ENCODE measurements at places on chromosomes 1 and 21. TPM values are rescaled to one million over a fixed set of nuclear protein-coding genes. Genes with fewer than 3 reads are reported as not detected.
A peak's percentile ranks its signal among the peaks of the same experiment; 100 is the strongest.

DNA sequence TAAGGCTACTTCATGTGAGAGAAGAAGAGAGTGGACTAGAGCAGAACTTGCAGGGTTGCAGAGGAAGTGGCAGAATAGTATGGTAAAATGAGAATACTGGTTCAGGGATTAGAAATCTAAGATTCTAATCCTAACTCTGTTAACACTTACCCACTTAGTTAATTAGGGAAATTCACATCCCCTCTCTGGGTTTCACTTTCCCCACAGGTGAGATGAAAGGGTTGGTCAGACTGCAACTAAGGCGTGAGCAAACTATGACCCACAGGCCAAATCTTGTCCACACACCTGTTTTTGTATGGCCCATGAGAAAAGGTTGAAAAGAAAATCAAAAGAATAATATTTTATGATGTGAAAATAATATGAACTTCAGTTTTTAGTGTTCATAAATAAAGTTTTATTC lies 117.5 kb downstream of the MACF1 start:
- no peak for DNase-seq

GRCh38 chr1:239448911-239449310 lies 62.5 kb downstream of the CHRM3 start:
- DNase-seq = no peak

DNA sequence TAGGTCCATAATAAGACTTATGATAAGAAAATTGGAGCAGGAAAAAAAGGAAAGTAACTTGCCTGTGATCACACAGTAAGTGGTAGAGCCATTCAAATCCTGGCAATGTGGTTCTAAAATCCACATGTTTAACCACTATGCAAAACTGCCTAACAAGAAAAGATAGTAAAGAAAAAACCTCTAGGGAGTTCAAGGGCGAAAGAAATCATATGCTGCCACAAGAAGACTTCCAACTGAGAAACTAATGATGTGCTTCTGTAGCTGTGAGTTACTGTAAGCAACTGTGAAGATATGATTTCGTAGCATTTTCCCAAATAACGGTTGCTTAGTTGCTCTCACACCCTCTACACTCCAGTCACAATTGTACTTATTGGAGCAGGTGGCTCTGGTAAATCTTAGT lies 20.9 kb upstream of the LYPLAL1 start:
- no peak for DNase-seq

DNA sequence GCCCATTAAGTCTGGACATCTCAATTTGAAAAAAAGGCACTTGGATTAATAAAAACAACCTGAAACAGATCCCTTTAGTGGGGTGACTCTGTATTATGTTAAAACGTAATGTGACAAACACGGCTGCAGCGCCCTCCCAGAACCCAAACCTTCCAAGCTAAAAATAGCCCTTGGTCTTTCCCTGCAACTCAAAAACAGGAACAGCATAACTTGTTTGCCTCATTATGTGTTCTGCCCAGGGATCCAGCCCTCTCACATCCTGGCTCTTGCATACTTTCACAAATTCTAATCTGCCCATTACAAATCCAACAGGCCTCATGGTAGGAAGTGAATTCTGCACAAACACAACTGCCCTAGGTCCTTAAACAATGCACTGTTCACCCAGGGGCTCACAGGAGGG lies 94.7 kb upstream of the GADD45A start:
- DNase-seq = no peak

GRCh38 chr1:107942814-107943213 lies 22.2 kb downstream of the VAV3 start:
- DNase-seq = no peak

DNA sequence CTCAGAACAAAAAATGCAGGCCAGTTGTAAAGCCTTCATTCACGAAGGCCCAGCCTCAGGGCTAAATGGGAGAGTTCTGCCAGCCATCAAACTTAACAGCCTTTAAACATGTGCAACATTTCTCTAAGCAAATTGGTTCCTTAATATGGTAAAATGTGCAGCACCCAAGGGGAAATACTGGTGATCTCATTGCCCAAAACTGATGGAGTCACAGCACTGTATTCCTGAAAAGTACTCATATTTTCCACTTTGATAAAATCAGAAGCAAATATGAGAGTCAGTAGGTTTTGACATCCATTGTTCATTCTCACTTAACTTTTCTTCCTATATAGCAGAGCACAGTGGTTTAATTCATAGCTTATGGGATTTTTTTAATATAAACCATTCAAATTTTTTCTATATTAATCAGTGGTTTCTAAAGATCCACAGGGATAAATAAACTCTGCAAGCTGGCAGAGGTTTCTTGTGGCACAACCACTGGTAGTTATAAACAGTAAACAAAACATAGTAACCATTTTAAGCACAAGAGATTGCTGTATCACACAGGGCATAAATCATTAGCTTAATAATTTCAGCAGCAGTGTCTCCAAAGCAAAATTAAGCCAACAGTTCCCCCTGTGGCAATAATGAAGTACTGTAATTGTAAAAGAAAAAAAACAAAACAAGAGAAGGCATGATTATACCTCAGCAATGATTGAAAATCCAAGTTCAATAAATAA lies 106.9 kb upstream of the LYPLAL1 start:
- DNase-seq = peak; percentile 36

GRCh38 chr1:22238356-22239224 lies 95.7 kb upstream of the WNT4 start:
- no peak for DNase-seq

GRCh38 chr21:15222707-15223106 lies 157.9 kb upstream of the NRIP1 start:
- no peak for DNase-seq

- DNase-seq = no peak
These were observed 66.6 kb downstream of the PIK3CD start for GRCh38 chr1:9718006-9718680.

- no peak for DNase-seq
These were observed 595 bp downstream of the EXOC8 start for GRCh38 chr1:231337043-231337471.

GRCh38 chr1:116273042-116273783 lies 99.8 kb upstream of the ATP1A1 start:
- DNase-seq = no peak

DNA sequence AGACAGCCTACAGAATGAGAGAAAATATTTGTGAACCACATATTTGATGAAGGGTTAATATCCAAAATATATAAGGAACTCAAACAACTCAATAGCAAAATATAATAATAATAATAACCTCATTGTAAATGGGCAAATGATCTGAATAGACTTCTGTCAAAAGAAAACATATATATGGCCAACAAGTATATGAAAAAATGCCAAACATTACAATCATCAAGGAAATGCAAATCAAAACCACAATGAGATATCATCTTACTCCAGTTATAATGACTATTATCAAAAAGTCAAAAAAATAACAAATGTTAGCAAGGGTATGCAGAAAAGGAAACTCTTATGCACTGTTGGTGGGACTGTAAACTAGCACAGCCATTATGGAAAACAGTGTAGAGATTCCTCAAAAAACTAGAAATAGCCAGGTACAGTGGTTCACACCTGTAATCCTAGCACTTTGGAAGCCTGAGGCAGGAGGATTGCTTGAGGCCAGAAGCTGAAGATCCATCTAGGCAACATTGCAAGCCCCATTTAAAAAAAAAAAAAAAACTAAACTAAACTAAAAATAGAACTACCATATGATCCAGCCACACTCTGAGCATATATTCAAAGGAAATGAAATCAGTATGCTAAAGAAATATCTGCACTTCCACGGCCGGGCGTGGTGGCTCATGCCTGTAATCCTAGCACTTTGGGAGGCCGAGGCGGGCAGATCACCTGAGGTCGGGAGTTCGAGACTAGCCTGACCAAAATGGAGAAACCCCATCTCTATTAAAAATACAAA lies 17.3 kb upstream of the TRIM67 start:
- DNase-seq = no peak

DNA sequence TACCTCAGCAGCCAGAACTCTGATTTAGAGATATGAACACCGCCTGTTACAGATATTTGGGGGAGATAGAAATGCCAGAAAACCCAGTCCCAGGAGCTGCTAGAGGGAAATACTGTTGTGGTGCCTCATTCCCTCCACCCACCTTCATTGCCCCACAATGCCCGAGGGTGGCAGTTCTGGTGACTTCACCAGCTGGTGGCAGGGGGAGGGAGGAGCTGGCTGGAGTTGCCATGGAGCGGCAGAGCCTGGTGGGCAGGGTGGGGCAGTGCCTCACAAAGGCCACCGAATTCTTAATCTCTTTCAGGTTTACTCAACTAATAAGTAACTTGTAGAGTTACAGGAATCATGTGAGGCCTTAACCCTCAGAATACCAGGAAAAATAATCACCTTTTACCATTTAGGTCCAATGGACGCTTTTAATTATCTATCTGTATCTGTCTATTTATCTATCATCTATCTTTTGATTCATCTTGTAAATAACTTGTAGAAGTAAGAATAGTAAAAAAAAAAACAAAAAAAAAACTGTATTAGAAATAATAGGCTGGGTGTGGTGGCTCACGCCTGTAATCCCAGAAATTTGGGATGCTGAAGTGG lies 11.7 kb upstream of the S100A11 start:
- DNase-seq = no peak

GRCh38 chr21:17250778-17251241 lies 262.0 kb upstream of the CXADR start:
- DNase-seq = no peak

- DNase-seq = no peak
These were observed at the start of gene SELENON for GRCh38 chr1:25799935-25800702. TSS of gene SELENON (plus strand) at chr1:25800193. CDS start at chr1:25800231, 38 bp downstream.

DNA sequence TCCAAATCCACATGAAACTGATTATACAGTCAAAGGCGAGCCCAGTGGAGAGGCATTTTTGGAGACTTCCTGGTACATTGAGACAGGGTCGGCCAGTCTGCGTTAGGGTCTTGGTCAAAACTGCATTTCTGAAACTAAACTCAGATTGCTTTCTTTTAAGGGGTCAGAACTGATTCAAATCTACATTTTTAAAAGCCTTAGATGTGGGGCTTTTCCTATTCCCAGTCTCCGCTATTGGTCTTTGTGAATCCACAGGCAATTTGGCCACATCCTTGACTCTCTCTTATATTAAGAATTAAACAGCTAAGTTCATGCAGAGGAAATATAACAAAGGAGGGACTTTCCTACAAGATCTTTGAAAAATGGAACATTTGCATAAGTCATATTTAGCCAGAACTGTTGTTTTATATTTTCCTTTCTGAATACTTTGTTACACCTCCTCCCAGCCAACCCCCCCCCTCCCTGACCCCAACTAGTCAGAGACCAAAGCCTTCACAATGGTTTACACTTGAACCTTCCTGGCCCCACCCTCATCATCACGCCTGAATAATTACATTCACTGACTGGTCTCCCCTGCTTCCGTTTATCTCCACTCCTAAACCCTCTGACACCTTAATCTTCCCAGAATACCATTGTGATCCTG lies 30.9 kb downstream of the SELL start:
- no peak for DNase-seq

DNA sequence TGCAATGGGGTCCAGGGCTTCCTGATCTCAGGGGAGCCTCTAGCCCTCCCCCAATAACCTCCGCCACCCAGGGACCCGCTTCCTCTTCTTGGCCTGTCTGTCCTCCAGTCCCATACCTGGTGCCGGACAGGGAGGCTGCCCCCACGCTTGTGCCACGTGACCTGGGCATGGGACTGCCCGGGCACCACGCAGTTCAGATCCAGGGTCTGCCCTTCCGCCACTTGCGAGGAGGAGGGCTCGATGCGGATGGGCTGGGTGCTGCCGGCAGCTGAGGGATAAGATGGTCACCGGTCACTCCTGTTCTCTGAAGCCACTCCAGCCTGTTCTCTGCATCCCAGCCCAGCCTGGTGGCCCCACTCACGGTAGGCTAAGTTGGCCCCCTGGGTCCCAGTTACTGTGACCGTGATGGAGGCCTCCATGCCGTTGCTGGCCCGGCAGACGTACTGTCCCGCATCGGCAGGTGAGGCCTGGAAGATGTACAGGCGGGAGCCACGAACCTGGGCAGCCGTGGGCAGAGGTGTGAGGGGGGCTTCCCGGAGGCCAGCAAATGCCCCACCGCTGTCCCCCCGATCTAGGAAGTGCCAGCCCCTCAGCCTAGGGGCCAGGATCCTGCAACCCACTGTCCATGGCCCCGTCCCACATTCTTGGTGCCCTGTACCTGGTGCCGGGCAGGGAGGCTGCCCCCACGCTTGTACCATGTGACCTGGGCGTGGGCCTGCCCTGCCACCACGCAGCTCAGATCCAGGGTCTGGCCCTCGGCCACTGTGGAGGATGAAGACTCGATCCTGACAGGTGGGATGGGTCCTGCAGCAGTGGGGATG lies 39.6 kb downstream of the LDLRAD2 start:
- no peak for DNase-seq

GRCh38 chr1:22506130-22506692 lies 54.6 kb downstream of the ZBTB40 start:
- no peak for DNase-seq

DNA sequence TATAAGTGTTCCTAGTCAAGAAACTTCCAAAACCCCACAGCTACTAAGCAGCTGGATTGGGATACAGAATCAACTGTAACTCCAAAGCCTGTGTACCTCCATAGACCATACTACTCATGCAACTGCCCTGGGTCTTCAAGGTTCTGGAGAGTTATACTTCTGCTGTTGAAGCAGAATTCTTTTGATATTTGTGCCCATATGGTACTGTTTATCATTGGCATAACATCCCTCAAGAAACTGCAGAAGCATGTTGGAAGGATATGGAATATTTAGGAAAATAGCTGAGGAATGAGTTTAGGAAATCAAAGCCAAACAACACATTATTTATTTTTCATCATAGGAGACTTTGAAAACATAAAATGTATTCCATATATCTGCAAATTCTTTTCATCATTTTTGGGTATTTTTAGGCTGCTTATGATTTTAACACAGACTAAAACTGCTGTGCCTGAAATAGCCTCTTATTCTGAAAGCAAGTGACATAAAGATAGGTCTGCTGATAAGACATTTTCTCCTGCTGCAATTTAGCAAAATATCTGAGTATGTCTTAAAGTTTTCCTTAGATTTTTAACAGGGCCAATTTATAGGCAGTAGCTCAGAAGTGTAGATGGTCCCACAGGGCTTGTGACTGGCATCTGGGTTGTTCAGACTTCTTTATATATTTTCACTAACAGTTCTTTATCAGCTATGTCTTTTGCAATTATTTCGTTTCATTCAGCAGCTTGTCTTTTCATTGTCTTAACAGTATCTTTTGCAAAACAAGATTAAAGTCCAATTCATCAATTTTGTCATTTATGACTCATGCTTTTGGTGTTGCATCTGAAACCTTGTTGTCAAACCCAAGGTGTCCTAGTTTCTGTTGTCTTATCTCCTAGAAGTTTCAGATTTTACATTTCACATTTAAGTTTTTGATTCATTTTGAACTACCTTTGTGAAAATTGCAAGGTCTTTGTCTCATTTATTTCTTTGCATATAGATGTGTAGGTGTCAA lies 41.1 kb upstream of the ZNF124 start:
- no peak for DNase-seq

- DNase-seq = no peak
These were observed 92.0 kb downstream of the USH2A start for GRCh38 chr1:216331211-216331610.

The LDLRAD1 gene
- not detected for polyA plus RNA-seq

The RHEX gene
- 8.5 TPM for polyA plus RNA-seq

The RUNX3 gene
- 2.5 TPM for polyA plus RNA-seq

The AMIGO1 gene
- 6.4 TPM for polyA plus RNA-seq

The PODN gene
- polyA plus RNA-seq = 224 TPM

The HFM1 gene
- polyA plus RNA-seq = 0.77 TPM

The SLC35E2B gene
- polyA plus RNA-seq = 34.5 TPM

The CACNA1E gene
- 0.01 TPM for polyA plus RNA-seq

The ILDR2 gene
- 1.6 TPM for polyA plus RNA-seq

The PRAMEF25 gene
- not detected for polyA plus RNA-seq
